Foreskin fibroblast (primary cell): ENCODE measurements at places on chromosomes 2 and 18.

DNA sequence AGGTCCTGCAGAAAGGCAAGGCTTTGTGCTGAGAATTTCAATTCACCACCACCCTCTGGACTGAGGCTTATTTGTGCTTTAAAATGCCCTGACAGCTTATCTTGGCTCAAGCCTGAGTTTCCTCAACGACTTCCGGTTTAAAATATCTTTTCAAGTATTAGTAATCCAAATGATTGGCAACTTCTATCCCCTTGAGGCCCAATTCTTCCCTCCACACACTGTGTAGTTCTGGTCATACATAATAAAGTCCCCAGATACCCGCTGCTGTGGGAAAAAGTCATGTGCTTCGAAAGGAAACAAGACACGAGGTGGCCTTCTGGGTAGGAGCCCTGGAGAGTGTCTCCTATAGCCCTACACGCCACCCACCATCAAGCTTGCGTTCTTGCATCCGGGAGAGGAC lies 393.4 kb downstream of the ALK start:
- no peak for DNase-seq

DNA sequence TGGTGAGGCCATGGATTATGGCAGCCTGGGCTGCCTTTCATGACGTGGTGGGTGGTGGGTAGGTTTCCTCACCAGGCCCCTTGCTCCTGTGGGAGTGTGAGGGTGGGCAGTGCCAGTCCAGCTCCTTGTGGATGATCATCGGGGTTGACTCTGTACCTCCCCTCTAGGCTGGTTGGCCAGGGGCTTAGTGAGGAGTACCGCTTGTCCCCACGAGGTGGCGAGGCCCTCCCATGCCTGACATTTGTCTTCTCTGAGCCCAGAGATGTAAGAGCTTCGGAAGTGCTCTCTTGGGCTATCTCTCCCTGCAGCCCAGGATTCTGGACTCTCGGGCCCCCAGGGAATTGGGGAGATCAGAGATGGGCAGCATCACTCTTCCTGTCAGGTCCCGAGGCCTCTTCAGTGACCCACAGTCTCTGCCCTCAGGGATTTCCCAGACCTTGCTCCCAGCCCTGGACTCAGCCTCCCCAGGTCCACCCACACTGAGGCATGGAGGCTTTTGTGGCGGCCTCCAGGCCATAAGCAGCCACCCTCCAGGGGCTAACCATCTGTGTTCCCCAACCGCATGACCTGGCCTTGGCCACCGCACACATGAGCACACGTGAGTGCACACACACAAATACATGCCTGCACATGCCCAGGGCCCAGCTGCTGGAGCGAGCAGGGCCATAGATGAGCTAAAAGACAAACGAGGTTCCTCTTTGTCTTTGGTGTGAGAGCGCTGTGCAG lies 6.5 kb downstream of the SPR start:
- peak; percentile 51 for DNase-seq

- DNase-seq, result no peak
Observed at GRCh38 chr2:85431570-85432205, 13.2 kb downstream of the SH2D6 start.

DNA sequence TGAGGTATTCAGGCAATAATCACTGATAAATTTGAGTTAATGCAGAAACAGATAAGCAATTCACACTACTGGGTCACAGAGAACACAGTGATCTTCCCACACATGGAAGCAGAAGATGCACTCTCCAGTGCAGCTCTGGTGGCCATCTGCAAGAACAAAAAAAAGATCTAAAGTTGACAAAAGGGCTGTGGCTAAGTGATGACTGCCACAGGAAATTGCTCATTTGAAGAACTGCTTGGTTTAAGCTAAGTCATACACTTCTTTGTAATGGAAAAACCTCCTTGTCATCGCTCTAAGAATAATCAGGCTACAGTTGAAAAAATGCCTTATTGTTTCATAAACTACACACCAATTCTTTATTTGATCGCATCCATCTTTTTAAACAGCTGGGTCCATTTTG lies 115.1 kb downstream of the DTNB start:
- DNase-seq, result peak; percentile 80

DNA sequence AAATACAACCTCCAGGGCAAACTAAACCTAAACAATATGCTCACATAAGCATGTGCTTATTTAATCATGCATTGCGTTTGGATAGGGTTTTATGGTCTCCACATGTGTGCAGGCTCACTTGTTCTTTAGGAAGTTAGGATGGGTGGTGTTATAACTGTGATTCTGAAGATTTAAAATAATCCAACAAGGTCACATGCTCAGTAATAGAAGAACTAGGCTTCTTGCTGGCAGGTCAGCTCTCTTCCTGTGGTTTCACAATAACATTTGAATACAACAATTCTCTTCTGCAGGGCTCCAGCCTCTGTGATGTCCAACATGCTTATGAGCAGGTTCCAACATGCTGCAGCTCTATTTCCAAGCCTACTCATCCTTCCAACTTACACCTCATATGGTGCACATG lies 84.0 kb downstream of the MYL12B start:
- no peak for DNase-seq
